ENCODE measurements at places on chromosomes 7 and 10.

DNA sequence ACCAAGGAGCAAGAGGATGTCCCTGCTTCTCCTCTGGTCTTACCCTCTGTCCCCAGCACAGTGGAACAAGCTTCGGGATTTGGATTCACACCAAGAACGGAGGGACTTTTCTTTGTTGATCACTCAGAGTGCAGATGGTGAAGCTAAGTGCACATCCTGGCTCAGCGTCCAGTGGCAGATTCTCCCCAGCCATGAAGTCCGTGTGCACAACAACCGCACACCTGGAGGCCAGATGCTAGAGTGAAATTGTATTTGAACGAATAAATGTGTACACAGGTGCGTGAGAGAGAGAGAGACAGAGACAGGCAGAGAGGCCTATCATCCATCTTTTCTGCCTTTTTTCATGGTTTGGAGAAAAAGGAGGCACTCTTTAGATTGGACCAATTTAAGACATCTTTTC is 31.5 kb downstream of the ASB13 start:
- no peak for DNase-seq

DNA sequence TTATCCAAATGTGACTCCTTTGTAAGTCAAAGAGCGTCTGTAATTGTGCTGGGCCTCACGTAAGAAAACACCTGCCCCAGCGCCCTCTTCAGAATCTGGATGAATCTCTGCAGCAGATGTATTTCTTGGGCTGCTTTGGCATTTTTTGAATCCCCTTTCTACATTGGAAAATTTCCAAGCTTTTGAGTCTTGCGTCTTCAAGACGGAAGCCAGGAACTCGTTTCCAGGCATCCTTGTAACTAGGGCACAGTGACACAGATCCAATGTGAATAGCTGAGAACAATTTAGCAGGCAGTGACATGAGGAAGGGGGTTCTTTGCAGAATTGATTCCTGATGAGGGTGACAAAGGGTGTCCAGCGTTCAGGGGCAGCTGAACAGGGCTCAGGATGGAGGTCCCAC is 862.3 kb downstream of the TYW1 start:
- DNase-seq = no peak

DNA sequence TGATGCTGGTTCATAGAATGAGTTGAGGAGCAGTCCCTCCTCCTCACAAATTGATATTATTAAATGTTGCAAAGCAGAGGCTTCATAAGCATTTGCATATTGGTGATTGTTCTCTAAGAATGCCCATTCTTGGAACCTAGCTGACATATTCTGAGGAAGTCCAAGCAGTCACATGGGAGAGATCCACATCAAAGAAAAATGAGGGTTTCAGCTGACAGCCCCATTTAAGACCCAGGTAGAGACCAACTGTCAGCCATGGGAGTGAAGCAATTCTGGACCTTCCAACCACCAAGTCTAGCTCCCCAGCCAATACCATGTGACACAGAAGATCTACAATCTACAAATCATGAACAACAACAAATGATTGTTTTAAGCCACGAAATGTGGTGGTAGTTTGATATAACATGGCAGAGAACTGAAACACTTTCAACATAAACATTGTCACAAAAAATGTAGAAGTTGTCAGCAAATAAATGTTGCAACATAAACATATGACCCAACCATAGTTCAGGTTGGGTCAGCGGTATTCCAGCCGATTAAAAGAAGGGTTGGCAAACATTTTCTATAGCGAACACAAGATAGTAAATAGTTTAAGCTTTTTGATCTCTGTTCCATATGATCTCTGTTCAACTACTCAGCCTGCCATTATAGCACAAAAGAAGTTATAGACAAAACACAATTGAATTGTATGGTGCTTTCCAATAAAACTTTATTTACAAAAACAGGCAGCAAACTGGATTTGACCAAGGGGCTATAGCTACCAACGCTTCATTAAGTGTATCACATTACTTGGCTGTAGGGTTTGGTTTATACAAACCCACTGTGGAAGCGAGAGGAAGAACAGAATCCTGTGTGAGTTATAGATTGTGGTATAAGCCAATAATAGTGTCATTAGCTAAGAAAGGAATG is 41.4 kb upstream of the MPP7 start:
- no peak for DNase-seq

DNA sequence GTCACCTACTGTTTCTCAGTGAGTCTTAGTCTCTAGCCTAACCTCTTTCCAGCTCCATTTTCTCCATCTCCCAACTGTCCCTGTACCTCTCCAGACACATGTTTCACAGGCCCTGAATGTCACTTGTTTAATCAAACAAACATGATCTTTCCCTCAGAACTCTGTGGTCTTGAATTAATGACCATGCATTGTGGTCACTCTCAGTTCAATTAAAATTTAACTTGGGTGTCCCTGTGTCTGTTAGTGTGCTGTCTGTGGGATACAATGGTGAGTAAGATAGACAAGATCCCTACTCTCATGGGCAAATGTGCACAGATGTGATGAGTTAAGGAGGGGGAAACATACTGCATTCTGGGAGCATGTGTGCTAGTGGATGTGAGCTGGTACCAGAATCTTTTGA is 65.0 kb downstream of the RBM33 start:
- DNase-seq = no peak

GRCh38 chr7:13407911-13408310 is 581.6 kb downstream of the ETV1 start:
- no peak for DNase-seq

DNA sequence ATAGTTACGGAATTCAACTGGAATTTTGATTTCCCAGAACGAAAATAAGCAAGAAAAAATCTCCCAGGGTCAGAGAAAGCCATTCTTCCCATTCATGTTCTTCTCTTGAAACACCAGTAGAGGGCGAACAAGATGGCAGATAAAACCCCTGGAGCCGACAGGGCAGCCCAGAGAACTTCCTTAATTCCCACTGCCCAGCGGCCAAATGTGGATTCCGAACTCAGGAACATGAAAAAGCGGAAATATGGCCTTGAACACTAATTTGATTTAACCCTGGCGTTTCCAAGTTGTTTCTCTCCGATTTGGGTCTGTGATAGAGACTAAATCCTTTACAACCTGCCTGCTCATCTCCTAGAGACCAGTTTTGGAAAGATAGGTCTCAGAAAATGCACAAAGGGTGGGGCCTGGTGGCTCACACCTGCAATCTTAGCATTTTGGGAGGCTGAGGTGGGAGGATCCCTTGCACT is 100.7 kb upstream of the WAC start:
- DNase-seq = no peak

GRCh38 chr10:91664426-91664825 is 31.6 kb upstream of the PPP1R3C start:
- DNase-seq = no peak

DNA sequence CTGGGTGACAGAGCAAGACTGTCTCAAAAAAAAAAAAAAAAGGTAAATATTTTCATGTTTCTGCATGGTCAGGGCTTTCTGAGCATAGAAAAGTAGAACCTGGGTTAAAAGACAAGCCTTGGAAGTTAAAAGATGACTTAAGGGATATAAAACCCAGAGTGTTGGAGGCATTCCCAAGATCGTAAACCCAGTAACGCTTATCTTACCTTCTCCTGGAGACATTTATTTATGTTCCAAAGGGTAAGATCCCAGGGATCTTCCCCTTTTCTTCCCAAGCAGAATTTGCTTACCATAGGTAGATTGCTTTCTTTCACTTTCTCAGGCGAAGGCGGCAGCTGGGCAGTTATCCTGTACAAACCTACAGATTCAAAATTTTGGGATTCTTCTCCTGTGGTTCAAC is 22.2 kb downstream of the SUGCT start:
- DNase-seq = no peak

DNA sequence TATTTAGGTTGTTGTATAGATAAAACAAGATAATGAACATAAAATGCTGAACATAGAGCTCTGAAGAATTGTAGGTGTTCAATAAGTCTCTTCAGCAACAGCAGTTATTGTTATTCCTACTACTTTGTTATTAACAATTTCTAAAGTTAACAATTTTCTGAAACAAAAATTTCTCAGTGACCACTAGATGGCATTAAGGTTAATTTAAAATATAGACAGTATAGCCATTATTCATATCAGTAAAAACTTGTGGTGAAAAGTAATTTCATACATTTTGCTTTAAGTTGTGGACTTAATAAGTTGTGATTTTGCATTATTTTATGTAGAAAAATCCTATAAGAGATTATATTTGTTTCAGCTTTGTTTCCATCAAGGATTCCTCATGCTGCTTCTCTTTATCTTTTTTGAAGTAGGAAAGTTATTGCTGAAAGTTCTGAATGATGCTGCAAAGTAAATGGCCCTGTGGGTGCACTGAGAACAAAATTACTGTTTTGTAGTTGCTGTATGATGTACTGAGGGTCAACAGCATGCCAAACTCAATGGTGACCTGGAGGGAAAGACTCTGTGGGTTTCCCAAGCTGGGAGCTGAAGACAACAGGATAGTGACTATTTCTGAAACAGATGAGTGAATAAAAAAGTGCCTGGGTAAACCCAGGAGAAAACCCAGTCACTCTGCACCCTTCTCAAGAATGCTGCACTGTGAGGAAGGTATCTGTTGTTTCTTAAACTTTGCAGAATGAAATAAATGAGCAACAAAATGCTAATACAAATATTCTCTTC is 253.6 kb downstream of the KIF20B start:
- DNase-seq = no peak

DNA sequence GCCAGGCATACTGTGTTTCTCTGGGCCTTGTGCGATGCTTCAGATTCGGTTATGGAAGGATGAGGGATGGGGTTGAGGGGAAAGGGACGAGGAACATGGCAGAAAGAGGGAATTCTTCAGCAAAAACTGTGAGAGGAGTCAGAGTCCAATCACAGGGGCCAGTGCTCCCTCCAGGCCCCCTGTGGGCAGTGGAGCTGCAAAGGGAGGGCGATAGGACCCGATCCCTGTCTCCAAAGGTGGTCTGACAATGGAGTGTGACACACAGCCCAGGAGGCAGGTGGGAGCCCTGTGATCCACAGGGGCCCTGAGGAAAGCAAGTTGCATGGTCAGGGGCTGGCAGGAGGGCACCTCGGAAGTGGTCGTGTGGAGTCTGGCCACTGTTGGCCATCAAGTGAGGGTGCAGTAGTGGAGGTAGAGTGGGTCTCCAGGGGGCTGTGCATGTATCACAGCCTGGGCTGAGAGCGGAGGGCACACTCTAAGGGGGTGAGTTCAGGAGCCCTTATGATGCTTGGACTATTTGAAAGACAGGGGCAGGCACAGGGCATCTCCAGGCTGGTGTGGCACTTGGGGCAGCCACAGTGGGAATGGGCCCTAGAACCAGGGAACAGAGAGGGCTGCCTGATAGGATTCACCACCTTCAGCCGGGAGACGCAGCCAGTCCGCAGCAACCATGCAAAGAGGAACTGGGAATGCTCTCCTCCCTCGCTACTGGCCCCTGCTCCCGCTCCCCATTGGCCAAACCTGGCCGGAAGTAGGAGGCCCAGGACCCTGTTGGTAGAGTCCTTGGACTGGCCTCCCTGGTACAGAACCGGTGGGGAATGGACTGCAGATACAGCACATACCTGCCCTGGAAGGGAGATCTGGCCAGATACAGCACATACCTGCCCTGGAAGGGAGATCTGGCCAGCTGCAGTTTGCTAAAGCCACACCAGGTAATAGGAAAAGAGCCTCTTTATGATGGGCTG is 115.9 kb downstream of the ADCY1 start:
- DNase-seq = no peak

GRCh38 chr10:95421782-95422181 is 131.0 kb upstream of the PDLIM1 start:
- DNase-seq = no peak

DNA sequence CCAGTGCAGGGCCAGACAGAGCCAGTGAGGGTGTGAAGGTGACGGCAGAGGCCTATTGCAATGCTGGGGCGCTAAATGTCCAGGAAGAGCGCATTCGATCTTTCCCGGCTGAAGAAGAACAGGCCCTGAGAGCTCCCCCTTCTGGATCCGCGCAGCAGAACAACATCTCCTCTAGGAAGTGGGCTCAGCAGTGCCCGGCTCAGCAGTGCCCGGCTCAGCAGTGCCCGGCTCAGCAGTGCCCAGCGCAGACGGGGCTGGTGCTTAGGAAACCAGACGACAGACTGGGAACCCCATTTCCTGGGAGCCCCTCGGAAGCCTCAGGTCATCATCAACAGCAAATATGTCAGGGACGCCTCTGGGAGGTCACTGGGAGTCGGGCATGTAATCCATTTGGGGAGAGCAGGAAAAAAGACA is 4.7 kb upstream of the NOS3 start:
- DNase-seq = no peak

- no peak for DNase-seq
Observed at GRCh38 chr7:45699726-45700390, 125.7 kb downstream of the ADCY1 start.

DNA sequence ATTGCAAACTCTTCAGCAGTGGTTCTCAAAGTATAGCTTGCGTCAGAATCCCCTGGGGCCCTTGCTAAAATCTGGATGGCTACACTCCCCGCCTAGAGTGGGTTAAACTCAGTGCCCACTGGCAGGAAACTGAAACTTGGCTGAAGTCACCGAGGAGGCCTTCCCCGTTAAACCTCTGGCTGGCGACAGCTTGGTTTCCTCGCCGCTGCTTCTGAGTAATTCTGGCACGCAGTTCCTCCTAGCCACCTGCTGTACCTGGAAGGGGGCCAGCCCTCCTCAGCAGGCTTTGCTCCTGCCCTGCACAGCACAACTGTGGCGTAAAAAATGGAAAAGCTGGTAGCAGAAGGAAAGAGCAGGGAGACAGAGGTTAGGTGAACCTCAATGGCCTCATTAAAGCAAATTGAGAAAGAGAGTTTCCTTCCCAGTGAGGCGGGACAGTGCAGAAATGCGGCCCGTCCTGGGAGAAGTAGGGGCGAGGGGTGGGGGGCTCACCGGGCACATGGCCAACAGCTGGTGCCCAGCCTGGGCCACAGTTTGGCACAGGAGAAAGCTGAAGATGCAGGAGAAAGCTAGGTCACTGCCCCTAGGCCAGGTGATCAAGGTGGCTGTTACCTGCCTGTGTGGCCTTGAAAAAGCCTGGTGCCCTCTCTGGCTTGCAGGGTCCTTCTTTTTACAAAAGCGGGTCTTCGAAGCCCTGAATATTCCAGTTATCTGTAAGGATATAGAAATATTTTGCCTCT is 46.6 kb downstream of the ALOX5 start:
- peak; percentile 17 for DNase-seq

- no peak for DNase-seq
Observed at GRCh38 chr10:98308669-98309365, 40.8 kb upstream of the LOXL4 start.

DNA sequence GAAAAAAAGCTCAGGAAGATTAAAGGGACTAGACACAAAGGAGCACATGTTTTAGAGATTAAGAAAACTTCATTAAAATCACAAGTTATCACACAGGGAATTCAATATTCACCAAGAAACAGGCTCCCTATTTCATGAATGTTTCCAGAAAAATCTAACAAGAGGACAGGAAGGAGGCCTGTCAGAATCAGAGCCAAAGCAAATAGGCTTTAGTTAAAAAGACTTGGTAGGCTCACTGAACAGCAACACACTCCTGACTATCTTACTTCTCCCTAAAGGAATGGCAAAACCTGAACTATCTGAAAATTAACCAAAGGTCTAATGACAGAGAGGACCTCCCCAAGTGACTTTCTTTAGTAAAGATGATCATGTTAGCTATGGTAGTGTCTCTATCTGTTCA is 188.3 kb upstream of the MEOX2 start:
- DNase-seq = no peak

GRCh38 chr7:70044525-70044924 is 446.2 kb downstream of the AUTS2 start:
- no peak for DNase-seq

- no peak for DNase-seq
Observed at GRCh38 chr10:6755781-6756460, 175.8 kb upstream of the PRKCQ start.
